ENCODE measurements at places on chromosomes 2 and 18.

DNA sequence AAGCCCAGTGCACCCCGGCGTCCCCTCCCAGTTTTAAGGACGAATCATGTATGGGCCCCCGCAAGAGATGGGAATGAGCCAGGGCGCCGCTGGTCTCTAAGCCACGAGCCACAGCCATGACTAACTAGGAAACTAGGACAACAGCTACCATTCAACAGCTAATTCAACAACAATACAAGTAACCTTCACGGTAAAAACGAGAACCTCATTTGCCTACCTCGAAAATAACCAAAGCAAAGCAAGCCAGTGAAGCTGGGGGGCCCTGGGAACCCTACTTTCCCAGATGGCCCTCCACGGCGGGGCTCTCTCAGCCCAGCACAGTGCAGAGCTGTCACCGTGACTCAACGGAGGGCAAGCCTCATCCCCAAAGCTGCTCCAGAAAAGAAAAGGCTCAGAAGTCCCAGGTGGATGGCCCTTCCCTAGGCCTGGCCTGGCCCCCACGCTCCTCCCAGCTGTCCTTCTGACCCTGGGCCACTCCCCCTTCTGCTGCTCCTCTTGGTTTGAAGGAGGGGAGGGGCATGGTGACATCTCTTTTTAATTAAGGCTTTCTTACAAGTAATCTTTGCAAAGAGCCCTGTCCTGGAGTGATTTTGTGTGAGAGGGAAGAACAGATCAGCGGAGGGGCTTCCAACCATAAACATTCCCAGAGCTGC lies 126.3 kb downstream of the HDAC4 start:
- DNase-seq: no peak

DNA sequence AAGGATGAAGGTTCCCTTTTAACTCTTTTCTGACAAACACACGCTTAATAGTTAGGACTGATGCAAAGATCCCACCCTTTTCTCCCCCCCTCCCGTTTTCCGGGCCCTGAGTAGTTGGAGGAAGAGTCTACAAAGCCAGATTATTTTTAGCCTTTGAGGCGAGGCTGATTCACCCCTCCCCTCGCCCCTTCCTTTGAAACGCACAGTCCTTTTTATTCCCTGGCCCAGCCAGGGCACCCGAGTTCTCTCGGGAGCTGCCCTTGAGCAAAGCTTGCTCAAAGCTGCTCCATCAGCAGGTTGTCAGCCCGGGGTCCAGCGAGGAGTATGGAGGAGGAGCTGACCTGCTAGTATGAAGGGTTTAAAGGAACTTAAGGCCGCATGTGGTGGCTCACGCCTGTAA lies 47.1 kb upstream of the SPRED2 start:
- DNase-seq: no peak

- no peak for DNase-seq
These were observed 392.2 kb downstream of the STK39 start for GRCh38 chr2:167855211-167855610.

DNA sequence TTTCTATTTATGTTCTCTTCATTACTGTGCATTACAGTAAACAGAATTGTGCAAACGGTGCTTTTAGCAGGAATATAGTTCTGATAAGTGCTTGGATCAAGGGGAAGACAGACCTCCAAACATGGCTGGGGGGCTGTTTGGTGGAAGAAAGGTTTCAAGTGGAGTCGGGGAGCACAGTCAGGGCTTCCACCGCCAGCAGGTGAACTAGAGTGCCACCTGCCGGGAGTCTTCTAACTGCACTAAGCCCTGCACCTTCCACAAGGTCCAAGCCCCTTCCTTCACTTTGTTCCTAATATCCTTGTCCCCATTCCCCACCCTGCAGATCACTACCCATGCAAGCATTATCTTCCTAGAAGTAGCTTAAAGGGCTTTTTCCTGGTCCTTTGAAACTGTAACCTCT lies 11.1 kb downstream of the ONECUT2 start:
- no peak for DNase-seq

- DNase-seq: no peak
These were observed 41.6 kb downstream of the NPPC start for GRCh38 chr2:231884438-231885140.

DNA sequence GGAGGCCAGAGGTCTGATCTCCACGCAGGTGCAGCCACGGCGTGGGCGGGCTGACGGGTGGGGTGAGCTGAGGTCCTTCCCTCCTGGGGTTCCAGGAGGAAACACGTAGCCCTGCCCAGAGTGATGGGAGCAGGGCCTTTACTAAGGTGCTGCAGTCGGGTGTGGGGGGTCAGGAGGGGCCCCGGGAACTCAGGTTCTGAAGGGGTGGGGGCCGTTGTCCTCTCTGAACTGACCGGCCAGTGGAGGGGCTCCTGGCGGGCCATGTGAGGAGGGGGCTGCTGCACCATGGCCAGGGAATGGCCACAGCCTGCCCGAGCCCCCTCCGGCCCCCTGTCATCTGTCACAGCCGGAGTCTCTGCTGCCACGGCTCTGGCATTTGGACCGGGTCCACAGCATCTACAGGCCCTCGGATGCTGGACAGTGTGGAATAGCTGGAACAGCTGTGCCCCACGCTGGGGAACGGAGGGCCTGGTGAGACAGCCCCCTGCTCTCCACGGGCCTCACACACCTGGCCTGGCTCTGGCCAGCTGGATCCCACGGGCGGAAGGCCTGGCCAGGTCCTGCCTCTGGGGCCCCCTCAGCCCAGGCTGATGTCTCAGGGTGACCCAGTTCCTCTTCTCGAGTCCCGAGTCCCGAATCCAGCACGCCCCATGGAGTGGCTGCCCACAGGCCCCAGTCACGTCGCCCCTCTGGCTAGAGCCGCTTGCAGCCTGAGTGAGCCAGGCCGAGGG lies 145.6 kb upstream of the GPC1 start:
- no peak for DNase-seq

DNA sequence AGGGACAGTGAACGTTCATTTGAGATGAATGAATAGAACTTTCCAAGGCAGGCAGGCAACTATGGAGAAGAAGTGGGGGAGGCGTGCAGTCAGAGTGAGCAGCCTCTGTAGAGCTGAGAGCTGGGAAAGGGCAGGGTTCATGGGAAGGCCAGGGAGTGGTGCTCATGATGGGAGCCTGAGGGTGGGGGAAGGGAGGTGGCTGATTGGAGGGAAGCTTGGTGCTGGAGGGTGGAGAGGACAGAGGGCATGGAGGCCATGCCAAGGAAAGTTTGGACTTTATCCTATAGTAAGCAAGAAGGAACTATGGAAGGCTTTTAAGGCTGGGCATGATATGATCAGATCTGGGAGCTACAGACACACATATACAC lies 47.6 kb upstream of the LGALSL start:
- DNase-seq: no peak

GRCh38 chr18:8601277-8602032 lies 7.8 kb upstream of the RAB12 start:
- no peak for DNase-seq

DNA sequence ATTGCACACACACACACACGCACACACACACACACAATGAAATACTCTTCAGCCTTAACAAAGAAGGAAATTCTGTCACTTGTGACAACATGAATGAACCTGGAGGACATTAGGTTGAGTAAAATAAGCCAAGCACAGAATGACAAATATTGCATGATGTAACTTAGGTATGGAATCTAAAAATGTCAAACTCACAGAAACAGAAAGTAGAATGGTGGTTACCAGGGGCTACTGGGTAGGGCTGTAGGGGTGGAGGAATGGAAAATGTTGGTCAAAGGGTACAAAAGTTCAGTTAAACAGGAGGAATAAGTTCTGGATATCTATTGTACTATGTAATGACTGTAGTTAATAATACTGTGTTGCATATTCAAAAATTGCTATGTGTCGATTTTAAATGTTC lies 29.5 kb downstream of the SCN2A start:
- no peak for DNase-seq

DNA sequence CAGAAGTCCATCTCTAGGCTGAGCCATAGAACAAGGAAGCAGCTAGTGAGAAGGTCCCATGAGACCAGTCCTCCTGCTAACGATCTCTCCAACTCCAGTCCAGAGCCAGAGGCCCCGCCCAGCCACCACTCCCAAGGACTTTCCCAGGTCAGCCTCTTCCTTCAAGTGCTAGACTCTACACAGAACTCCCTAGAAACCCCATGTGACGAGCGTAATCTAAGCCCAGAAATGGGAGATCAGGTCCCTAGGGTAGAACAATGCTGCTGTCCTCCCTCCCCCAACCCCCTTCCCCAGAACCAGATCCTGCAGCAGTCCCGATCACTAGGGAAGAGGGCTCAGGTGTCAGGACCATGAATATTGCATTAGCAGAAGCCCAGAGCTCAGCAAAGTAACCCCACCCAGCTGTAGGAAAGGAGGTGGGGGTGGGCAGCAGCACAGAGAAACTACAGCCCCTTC lies 6.9 kb downstream of the DCTN1 start:
- no peak for DNase-seq

DNA sequence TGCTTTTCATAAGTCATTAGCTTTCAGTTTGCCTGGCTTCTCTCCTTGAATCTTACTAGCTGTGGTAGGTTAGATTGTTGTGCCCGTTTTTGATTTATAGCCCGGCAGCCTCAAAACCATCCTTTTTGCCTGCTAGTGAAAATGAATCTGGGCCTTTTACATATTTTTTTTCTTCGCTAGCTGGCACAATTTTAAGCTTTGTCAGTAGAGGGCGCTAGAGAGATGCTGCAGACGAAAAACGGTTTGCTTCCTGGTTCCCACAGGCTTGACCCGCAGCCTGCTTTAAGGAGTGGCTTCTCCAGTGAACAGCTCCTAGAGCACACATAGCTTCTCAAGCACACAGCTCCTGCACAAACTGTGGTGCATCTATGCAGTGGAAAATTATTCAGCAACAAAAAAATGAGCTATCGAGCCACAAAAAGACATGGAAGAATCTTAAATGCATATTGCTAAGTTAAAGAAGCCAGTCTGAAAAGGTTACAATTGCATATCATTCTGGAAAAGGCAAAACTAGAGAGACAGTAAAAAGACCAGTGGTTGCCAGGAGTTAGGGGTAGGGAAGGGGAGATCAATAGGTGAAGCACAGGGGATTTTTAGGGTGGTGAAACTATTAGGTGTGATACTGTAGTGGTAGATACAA lies 47.9 kb downstream of the E2F6 start:
- no peak for DNase-seq

DNA sequence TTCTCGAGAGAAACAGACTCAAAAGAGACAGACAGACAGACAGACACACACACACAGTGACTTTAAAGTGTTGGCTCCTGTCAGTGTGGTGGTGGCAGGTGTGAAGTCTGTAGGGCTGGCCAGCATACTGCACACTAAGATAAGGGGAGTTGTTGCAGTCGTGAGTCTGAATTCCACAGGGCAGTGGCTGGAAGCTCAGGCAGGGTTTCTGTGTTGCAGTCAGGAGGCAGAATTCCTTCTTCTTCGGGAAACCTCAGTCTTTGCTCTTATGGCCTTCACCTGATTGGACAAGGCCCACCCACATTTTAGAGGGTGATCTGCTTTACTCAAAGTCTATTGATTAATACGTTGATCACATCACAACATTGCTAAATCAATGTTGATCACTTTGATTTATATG lies 478.4 kb upstream of the HS6ST1 start:
- no peak for DNase-seq

DNA sequence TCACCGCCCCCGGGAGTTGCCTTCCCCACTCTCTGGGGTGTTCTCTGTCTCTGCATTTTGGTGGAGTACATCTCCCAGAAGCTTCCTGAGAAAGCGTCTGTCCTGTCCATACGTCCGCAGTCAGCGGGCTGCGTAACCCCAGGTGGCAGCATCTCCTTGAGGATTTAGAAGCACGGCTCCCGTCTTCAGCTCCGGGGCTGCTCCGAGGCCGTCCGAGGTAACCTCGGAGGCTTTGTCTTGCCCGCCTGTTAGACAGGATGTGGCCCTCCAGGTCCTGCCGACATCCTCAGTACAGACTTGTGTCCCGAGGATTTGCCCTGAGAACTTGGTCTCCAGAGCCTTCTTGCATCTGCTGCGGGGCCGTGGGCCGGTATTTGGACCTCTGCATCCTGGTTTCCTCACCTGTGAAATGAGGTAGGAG lies 58.4 kb downstream of the CTDP1 start:
- DNase-seq: no peak

- DNase-seq: no peak
These were observed 496.7 kb upstream of the PIK3C3 start for GRCh38 chr18:41458376-41458775.

GRCh38 chr2:65386344-65386743 lies 46.1 kb downstream of the SPRED2 start:
- DNase-seq: no peak

DNA sequence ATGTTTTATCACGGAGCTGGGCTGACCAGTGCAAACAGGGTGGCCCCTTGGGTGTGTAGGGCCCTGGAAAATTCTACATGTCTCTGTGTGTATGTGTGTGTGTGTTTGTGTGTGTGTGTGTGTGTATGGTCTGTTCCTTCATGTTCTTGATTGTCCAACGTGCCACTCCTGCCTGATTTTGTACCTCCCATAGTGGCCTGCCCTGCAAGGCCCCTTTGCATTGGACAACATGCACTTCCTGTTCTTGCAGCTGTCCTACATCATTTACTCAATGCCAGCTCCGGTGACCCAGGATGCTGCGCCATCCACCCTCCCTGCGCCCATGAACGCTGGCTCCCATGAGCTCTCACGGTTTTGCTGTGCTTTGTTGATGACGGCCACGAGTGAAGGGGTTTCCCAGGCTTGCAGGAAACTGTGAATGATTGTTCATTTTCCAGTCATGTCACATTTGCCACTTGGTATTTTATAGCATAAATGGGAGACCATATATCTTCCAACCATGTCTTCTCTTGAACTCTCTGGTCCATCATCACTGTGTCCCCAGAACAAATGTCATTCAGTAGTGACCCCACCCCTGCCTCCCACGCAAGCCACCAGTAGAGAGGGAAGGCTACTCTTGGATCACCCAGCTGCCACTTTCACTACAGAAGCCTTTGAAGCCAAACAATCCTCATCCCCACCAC lies 69.7 kb upstream of the NCK2 start:
- no peak for DNase-seq

GRCh38 chr18:67574749-67575148 lies 58.2 kb upstream of the DSEL start:
- no peak for DNase-seq

GRCh38 chr18:80176334-80177073 lies 67.4 kb downstream of the ADNP2 start:
- DNase-seq: no peak

DNA sequence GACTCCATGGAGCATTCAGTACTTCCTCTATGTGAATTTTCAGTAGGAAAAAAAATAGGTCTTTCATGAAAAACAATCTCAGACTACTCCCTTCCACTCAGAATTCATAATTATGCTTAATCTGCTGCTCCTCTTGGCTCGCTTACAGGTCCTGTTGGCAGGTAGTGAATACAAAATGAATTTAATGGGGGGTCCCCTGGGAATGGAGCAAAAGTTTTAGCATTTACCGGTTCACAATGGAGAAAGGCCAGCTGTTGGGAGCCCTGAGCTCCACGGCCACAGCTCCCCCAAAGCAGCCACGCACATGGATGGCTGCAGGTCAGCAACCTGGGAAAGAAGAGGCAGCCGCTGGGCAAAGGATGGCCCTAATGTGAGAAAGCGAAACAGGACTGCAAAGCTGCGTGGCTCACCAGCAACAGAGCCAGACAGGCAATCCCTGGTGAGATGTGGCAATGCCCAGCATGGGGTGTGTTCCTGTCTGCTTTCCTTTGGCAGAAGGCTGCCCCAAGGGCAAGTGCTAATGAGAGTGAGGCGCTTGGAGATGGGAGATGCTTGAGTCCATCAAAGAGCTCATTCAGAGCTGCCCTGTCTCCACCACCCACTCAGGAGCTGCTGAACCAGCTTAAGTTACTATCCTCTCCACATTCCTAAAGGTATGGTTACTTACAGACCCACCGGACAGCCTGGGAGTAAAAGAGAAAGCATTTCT lies 447.4 kb downstream of the EPHA4 start:
- no peak for DNase-seq
